Effector memory CD4-positive, alpha-beta T cell (primary cell): ENCODE measurements at places on chromosomes 1 and 21.
A peak's percentile ranks its signal among the peaks of the same experiment; 100 is the strongest.

- no peak for DNase-seq
Observed at GRCh38 chr1:53409233-53409632, 50.0 kb upstream of the DMRTB1 start.

DNA sequence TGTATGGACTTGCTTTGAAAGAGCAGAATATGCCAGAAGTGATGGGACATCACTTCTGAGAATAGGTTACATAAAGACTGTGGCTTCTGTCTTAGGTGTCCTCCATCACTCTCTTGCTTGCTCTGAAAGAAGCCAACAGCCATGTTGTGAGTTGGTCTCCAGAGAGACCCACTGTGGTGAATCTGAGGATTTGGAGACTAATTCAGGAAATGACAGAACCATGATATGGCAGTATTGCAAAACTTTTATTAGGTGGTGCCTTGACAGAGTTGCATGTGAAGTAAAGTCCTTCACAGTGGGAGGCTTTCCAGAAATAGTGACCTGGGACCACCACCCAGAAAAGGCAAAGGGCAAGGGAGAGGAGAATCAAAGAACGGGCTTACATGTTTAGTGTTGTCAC is 628.6 kb downstream of the KCNT2 start:
- DNase-seq, result no peak

GRCh38 chr1:43619996-43620920 is 29.7 kb upstream of the KDM4A start:
- no peak for DNase-seq

GRCh38 chr1:156582388-156583017 is 3.0 kb downstream of the TTC24 start:
- no peak for DNase-seq

- DNase-seq, result no peak
Observed at GRCh38 chr1:160238408-160238807, 23.9 kb downstream of the DCAF8 start.

- no peak for DNase-seq
Observed at GRCh38 chr21:38937286-38937790, 131.6 kb downstream of the ETS2 start.

GRCh38 chr1:46010611-46011010 is 121.8 kb downstream of the PIK3R3 start:
- no peak for DNase-seq

- DNase-seq, result peak; percentile 59
Observed at GRCh38 chr1:89633248-89633799, 404 bp downstream of the LRRC8C start.

GRCh38 chr1:164325786-164326185 is 233.2 kb upstream of the PBX1 start:
- DNase-seq, result no peak

- DNase-seq, result no peak
Observed at GRCh38 chr1:59422921-59423575, 126.2 kb downstream of the FGGY start.

GRCh38 chr21:45877821-45878469 is 103.6 kb upstream of the COL6A1 start:
- DNase-seq, result no peak

- DNase-seq, result no peak
Observed at GRCh38 chr1:154499446-154499845, 2.6 kb upstream of the TDRD10 start.

GRCh38 chr21:42208036-42208435 is 10.9 kb upstream of the ABCG1 start:
- DNase-seq, result no peak

- DNase-seq, result no peak
Observed at GRCh38 chr1:229161740-229162139, 109.2 kb upstream of the RAB4A start.

DNA sequence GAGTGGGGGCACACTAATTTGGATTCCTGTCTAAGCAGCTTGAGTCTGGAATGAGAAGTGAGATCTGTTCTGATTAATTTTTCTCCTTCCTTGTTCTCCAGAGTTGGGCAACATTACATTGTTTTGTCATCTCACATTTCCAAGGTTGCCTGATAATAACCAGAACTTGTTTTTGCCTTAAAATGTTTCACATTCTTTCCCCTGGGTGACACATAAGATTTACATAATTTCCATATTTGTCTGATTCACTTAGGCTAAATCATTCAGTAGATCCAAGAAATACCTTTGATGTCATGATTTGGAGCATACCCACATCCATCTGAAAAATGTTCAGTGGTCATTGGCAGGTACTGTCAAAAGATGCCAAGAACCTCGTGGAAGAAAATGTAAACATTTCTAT is 60.3 kb downstream of the XCL2 start:
- DNase-seq, result no peak

DNA sequence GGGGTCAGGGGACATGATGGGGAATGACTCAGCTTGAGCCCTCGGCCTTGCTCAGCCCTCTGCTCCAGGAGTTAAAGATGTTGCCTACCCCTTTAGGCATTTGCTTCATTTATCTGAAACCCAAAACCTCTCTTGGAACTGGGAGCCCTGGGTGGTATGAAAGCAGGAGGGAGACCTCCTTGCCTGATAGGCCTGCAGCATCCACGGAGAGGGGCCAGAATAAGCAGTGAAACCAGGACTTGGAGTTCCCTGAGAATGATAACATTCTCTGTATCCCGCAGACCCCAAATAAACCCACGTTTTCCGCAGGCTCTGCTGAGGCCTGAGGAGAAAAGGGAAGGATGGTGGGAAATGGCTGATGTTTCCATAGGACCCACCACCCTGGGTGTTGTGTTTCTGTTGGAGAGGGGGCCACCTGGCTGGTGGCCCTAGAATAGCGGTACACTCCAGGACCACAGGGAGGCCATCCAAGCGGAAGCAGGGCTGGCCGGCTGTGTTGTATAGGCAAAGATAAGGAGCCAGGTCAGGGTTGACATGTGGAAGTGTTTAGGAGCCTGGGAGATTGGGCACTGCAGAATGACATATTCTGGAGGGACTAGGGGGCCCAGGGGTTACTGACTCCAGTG is 77.4 kb downstream of the FOXD2 start:
- no peak for DNase-seq

DNA sequence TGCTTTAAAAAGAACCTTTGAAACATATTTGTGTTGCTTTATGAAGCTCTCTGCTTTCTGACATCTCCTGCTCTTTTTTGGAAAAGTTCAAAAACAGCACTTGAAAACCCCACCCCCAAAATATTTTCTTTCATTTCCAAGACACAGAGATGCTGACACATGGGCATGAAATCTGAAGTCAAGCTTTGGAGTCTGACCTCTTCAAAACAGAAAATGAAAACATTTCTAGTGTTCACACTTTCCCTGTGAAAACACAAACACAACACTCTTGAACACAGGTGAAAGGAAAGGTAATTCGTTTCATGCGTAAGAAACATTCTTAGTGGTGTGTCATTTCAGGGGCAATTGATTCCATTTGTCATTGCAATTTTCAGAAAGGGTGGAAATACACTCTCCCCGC is 10.8 kb downstream of the NGF start:
- no peak for DNase-seq
